ENCODE measurements at places on chromosomes 7 and 10.

DNA sequence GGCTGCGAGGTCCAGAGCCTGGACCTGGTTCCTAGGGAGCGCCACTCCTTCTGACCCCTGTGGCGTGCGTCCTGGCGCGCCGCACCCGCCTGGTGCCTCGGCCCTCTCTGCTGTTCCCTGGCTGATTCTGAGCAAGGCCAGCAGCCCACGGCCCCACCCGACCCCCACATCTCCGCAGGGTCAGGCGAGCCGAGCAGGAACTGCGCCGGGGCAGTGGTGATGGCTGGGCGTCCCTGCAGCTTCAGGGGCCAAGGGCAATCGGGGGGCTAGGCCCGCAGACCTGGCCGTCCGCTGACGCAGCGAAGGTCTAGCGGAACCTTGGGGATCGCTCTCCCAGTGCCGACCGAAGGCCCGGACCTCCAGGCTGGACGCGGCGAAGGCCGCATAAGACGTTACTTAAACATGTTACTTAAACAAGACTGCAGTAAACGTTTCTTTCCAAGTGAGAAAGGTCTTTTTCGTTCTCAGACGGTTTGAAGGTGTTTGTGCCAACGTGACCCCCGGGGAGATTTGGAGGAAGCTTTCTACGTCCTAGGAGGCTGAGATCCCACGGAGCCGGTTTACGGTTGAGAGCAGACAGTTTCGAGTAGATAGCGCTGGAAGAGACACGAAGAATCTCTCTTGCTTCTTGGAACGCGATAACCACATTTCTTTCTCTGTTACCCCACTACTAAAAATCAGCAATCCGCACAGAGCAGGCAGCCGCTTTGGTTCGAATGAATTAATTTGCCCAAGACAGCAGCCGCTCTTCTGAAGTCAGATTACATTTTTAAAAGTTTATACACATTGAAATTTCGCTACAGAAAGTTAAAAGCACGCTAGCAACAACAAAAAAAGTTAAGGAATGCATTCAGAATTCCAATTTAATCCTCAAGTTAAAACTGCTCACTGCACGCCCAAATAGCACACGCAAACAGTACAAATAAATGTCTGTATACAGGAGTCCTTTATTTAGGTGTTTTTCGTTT lies 4.9 kb upstream of the NKX2-3 start:
- DNase-seq: no peak

- DNase-seq: no peak
Observed at GRCh38 chr7:101104799-101105198, 19.5 kb downstream of the TRIM56 start.

- DNase-seq: no peak
Observed at GRCh38 chr7:48101352-48101751, 12.3 kb downstream of the UPP1 start.

GRCh38 chr7:111560773-111561653 lies 1.3 kb downstream of the IMMP2L start:
- peak; percentile 84 for DNase-seq

Measured in choroid plexus epithelial cell (primary cell).